ENCODE measurements at places on chromosomes 5 and 9. TPM values are rescaled to one million over a fixed set of nuclear protein-coding genes. Genes with fewer than 3 reads are reported as not detected.

DNA sequence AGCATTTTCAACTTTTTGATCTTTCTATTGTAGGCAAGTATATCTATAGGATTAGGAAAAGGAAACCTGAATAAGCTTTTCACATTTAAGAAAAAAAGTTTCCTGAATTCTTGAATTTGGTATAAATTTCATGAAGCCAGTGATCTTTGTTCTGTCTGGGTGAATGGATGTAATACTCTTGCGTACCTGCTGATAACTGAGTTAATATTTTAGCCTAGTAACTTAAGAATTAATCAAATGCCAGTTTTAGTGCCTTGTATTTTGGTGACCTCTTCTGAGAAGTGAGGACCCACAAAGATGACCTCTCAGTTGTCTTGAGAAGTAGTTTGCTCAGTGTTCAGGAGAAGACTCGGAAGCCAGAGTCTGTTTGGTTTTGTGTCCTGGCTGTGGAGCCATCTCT is 77.9 kb downstream of the UHRF2 start:
- no peak for DNase-seq

Gene PSD2
- not detected for total RNA-seq

GRCh38 chr5:56674441-56674840 is 140.9 kb upstream of the MAP3K1 start:
- no peak for DNase-seq

GRCh38 chr9:73402081-73403028 is 250.7 kb downstream of the ANXA1 start:
- no peak for DNase-seq

GRCh38 chr9:71812385-71812784 is 44.1 kb upstream of the CEMIP2 start:
- DNase-seq: no peak

DNA sequence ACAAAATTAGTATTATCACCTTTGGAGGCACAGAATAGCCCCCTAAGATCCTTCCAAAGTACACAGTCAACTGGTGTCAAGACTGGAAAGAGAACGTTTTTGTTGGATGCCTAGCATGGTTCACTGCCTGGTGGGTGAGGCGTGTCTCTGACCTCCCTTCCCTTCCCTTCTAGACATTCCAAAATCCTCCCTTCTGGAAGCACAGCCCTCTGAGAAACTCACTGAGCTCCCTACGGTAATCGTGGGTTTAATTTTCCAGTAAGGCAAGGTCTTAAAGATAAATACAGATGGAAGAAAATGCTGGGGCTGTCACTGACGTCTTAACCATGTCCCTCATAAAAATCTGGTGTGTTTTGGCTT is 138.8 kb downstream of the LIFR start:
- DNase-seq: no peak

- DNase-seq: no peak
These were observed 112.6 kb downstream of the ESM1 start for GRCh38 chr5:54872810-54873209.

GRCh38 chr9:120913647-120914264 is 12.8 kb downstream of the TRAF1 start:
- DNase-seq: no peak

- DNase-seq: no peak
These were observed 86.5 kb downstream of the SREK1 start for GRCh38 chr5:66230551-66230950.

DNA sequence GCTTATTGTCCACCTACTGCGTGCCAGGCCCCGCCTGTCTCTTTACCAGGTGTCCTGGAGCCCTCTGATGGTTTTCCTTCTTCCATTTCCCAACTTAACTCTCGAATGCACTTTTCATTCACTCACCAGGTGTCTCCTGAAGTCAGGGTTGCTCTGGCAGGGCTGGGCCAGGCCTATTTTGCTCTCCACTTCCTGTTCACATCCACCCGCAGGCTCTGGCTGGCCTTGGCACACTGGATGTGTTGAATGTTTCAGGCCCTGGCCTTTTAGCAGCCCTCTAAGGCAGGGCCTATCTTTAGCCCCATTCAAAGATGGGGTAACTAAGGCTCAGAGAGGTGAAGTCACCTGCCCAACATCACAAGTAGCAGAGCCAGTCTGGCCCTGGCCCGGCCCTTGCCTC is 16.4 kb downstream of the LRRC8A start:
- no peak for DNase-seq

Measured in glomerular endothelial cell (primary cell).